Liver (tissue), 10 donors: ENCODE measurements at places on chromosomes 12 and 14. TPM values are rescaled to one million over a fixed set of nuclear protein-coding genes. Genes with fewer than 3 reads are reported as not detected.

DNA sequence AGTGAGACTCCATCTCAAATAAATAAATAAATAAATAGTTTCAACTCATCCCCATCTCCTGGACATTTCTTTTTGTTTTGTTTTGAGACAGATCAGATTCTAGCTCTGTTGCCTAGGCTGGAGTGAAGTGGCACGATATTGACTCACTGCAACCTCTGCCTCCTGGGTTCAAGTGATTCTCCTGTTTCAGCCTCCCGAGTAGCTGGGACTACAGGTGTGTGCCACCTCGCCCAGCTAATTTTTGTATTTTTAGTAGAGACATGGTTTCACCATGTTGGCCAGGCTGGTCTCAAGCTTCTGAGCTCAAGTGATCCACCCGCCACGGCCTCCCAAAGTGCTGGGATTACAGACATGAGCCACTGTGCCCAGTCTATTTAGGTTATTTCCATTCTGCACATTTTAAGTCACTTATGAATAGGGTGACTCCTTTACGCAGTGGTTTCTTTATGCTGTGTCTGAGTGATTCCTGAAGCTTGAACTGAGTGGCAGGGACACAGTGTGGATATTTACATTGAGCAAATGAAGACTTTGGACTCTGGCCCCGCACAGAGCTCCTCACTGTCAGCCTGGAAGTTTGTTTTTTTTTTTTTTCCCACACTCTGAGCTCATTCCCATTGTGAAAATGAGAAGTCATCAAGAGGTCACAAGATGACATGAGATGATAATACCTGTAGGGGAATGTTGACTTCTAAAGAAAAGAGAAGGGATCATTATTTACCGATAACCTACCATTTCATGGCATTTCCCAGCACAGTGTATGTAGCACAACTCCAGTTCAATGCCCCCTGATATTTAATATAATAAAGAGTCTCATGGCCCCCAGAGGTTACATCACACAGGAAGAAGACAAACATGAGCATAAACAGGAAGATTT lies 72.6 kb downstream of the TBX3 start:
- H3K4me3 ChIP-seq, result no peak overlapping the region
- peak; percentile 38 for DNase-seq
- no peaks in the 10 kb centered on the region for H3K27me3 ChIP-seq
- H3K4me1 ChIP-seq, result peaks cover 8% of the 10 kb centered on the region
- H3K27ac ChIP-seq, result peak overlapping the region; percentile 66

GRCh38 chr14:97719931-97720330 lies 922.7 kb downstream of the VRK1 start:
- no peaks in the 10 kb centered on the region for H3K36me3 ChIP-seq
- H3K27me3 ChIP-seq, result peaks cover 2% of the 10 kb centered on the region
- no peak overlapping the region for H3K27ac ChIP-seq

GRCh38 chr12:33994857-33995808 lies 27.2 kb upstream of the ALG10 start:
- DNase-seq, result no peak
- H3K36me3 ChIP-seq, result no peaks in the 10 kb centered on the region
- no peak overlapping the region for H3K4me3 ChIP-seq
- no peaks in the 10 kb centered on the region for H3K4me1 ChIP-seq

DNA sequence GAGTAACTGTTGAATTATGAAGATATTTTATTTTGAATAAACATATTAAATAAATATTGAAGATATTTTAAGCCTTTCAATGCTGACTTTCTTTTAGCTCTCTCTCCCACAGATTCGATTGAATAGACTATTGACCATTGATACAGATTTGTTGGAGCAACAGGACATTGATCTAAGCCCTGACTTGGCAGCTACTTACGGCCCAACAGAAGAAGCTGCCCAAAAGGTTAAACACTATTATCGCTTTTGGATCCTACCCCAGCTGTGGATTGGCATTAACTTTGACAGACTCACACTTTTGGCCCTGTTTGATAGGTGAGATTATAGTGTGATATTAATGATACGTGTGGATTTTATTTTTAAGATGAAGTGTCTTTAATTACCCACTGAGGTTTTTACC lies 105.6 kb downstream of the PCNX1 start:
- no peaks in the 10 kb centered on the region for H3K36me3 ChIP-seq
- no peak for DNase-seq
- H3K27me3 ChIP-seq, result no peaks in the 10 kb centered on the region

GRCh38 chr14:24053548-24054323 lies 1.9 kb downstream of the CARMIL3 start:
- no peaks in the 10 kb centered on the region for H3K36me3 ChIP-seq
- DNase-seq, result no peak
- H3K4me1 ChIP-seq, result peaks cover 10% of the 10 kb centered on the region
- no peaks in the 10 kb centered on the region for H3K27me3 ChIP-seq
- H3K4me3 ChIP-seq, result no peak overlapping the region

- DNase-seq, result no peak
- H3K27ac ChIP-seq, result no peak overlapping the region
- no peak overlapping the region for H3K4me3 ChIP-seq
- H3K27me3 ChIP-seq, result no peaks in the 10 kb centered on the region
- H3K36me3 ChIP-seq, result no peaks in the 10 kb centered on the region
Observed at GRCh38 chr14:97575677-97576076, 778.5 kb downstream of the VRK1 start.

- no peak for DNase-seq
- no peaks in the 10 kb centered on the region for H3K27me3 ChIP-seq
- H3K27ac ChIP-seq, result peak overlapping the region; percentile 88
- no peaks in the 10 kb centered on the region for H3K36me3 ChIP-seq
- H3K4me3 ChIP-seq, result no peak overlapping the region
- H3K4me1 ChIP-seq, result peaks cover 23% of the 10 kb centered on the region
Observed at GRCh38 chr14:76920331-76921087, 94.3 kb downstream of the LRRC74A start.

GRCh38 chr12:85448548-85449139 lies 168.6 kb downstream of the ALX1 start:
- H3K27me3 ChIP-seq, result no peaks in the 10 kb centered on the region
- H3K4me3 ChIP-seq, result no peak overlapping the region
- H3K27ac ChIP-seq, result no peak overlapping the region
- H3K36me3 ChIP-seq, result no peaks in the 10 kb centered on the region
- H3K4me1 ChIP-seq, result no peaks in the 10 kb centered on the region

DNA sequence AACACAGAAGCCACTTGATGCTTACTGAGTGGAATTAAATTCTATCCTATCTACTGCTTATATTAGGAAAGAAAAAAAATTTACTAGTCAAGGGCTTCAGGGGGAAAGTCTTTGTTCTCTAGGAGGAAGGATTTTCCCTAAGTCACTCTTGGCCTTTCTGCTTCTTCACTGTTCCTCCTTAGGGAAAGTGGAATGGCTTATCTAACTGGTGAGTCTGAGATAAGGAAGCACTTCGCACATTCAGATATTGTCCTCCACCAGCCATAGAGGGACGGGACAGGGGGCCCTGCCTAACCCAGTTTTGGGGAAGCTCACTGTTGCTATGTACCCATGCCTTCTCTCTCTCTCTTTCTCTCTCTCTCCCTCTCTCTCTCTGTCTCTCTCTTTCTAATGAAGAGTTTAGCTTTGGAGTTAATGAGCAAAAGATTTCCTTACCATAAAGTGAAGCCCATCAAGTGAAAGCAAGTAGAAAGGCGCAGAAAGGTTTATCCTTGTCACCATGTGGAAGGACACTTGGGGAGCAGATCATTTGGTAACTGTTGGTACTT lies 450.6 kb downstream of the ZFP36L1 start:
- no peak overlapping the region for H3K4me3 ChIP-seq
- no peak for DNase-seq

DNA sequence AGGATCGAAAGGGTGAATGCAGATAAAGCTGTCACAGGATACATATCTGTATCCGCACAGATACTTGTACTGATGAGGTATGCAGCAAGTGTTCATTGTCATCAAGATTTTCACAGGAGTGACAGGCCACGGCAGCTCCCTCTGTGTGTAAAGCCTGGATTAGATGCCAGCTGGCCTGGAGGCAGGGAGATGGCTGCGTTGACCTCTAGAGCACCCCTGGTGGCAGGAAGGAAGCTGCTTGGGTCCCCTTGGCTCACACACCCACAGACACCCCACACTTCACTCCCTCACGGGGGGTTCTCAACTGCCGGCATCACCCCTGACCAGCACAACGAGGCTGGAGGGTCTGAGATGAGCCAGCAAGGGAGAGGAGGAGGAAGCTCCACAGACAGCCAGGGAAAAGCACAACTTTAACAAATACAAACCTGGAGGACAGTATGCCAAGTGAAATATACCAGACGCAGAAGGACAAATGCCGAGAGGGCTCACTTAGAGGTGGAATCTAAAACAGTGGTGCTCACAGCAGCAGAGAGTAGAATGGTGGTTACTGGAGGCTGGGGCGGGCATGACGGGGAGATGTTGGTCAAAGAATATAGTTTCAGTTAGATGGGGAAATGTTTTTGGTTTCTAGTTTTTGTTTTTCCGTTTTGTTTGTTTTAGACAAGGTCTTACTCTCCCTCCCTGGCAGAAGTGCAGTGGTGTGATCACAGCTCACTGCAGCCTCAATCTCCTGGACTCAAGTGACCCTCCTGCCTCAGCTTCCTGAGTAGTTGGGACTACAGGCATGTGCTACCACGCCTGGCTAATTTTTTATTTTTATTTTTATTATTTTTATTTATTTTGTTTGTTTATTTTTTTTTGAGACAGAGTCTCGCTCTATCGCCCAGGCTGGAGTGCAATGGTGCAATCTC lies 45.7 kb downstream of the TEAD4 start:
- no peak overlapping the region for H3K27ac ChIP-seq
- H3K27me3 ChIP-seq, result no peaks in the 10 kb centered on the region
- no peak overlapping the region for H3K4me3 ChIP-seq

- no peak overlapping the region for H3K27ac ChIP-seq
- no peaks in the 10 kb centered on the region for H3K27me3 ChIP-seq
- H3K4me1 ChIP-seq, result no peaks in the 10 kb centered on the region
- H3K36me3 ChIP-seq, result no peaks in the 10 kb centered on the region
- no peak for DNase-seq
Observed at GRCh38 chr12:5921027-5921909, 23.8 kb downstream of the ANO2 start.

DNA sequence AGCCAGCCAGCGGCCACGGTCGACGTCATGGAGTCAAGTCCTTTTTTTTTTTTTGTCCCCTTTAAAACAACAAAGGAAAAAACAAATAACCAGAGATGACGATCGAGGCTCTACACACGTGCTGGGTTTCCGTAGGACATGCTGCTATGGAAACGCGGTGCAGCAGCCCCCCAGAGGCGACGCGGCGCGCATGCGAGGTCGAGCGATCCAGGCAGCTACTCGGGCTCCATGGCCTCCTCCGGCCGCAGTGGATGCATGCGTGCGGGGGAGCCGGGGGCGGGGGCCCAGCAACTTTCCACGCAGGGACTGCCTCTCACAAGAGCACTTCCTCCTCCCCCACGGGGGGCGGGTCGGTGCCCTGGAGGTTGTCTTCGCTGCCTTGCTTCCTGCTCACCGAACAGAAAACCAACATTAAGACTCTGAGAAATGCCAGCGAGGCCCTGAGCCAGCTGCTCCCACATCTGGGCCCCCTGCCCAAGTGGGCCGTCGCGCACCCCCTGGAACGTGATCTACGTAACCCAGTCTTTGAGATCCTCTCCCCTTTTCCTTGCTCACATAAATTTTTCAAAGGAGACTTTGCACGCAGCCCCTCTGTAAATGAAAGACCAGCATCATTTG lies 30.7 kb downstream of the P2RX4 start:
- peak overlapping the region; percentile 32 for H3K27ac ChIP-seq
- H3K4me1 ChIP-seq, result peaks cover 12% of the 10 kb centered on the region
- H3K4me3 ChIP-seq, result no peak overlapping the region
- no peaks in the 10 kb centered on the region for H3K27me3 ChIP-seq
- DNase-seq, result no peak

GRCh38 chr14:45947830-45948229 lies 694.8 kb upstream of the MIS18BP1 start:
- H3K4me1 ChIP-seq, result no peaks in the 10 kb centered on the region
- H3K27me3 ChIP-seq, result no peaks in the 10 kb centered on the region
- no peaks in the 10 kb centered on the region for H3K36me3 ChIP-seq

- DNase-seq, result no peak
- H3K4me1 ChIP-seq, result no peaks in the 10 kb centered on the region
- no peak overlapping the region for H3K27ac ChIP-seq
- H3K4me3 ChIP-seq, result no peak overlapping the region
Observed at GRCh38 chr14:32189811-32190210, 12.0 kb upstream of the RNU6-7 start.

- DNase-seq, result peak; percentile 25
- H3K4me1 ChIP-seq, result peaks cover 13% of the 10 kb centered on the region
- no peak overlapping the region for H3K4me3 ChIP-seq
- no peaks in the 10 kb centered on the region for H3K36me3 ChIP-seq
- no peaks in the 10 kb centered on the region for H3K27me3 ChIP-seq
Observed at GRCh38 chr12:109771746-109772621, 58.4 kb downstream of the FAM222A start.

GRCh38 chr12:91662021-91662420 lies 479.4 kb upstream of the DCN start:
- H3K36me3 ChIP-seq, result no peaks in the 10 kb centered on the region
- H3K27me3 ChIP-seq, result no peaks in the 10 kb centered on the region
- H3K4me1 ChIP-seq, result no peaks in the 10 kb centered on the region
- DNase-seq, result no peak

DNA sequence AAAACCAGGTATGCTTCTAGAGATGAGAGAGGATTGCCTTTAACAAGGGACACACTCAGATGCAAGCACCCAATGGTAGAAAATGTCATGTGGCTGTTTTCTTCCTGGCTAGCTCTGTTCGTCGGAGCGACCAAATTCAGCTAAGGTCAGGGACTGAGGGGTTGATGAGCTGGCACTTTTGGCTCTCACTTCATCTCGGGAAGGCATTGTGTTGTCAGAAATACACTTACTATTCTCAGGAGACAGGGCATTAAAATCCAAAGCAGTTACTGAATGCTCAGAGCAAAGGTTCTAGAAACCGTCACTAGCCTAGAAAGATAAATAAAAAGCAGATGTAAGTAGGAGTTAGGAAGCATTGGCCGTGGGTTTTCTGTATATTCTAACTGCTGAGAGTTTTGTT lies 275.7 kb upstream of the SSTR1 start:
- no peak overlapping the region for H3K27ac ChIP-seq
- no peaks in the 10 kb centered on the region for H3K27me3 ChIP-seq
- no peaks in the 10 kb centered on the region for H3K4me1 ChIP-seq
- no peaks in the 10 kb centered on the region for H3K36me3 ChIP-seq
- no peak overlapping the region for H3K4me3 ChIP-seq

- no peak overlapping the region for H3K27ac ChIP-seq
- DNase-seq, result no peak
- H3K36me3 ChIP-seq, result no peaks in the 10 kb centered on the region
- no peaks in the 10 kb centered on the region for H3K4me1 ChIP-seq
- H3K27me3 ChIP-seq, result no peaks in the 10 kb centered on the region
- no peak overlapping the region for H3K4me3 ChIP-seq
Observed at GRCh38 chr12:52552055-52552454, 890 bp downstream of the KRT71 start.

Gene DHRS2
- 1.0 TPM for total RNA-seq

Gene SRRM4
- total RNA-seq, result not detected

Gene SSPN
- 0.67 TPM for total RNA-seq

Gene ARHGEF40
- 42.5 TPM for total RNA-seq

Gene TMEM63C
- total RNA-seq, result 0.25 TPM

Gene RAB3IP
- 11.7 TPM for total RNA-seq

Gene LRP1-AS
- total RNA-seq, result not detected

Gene TBC1D30
- 0.79 TPM for total RNA-seq

Gene WNT5B
- 0.59 TPM for total RNA-seq

Gene COQ10A
- 3.2 TPM for total RNA-seq
